WTC11 (cell line): ENCODE measurements at places on chromosomes 12 and 14. TPM values are rescaled to one million over a fixed set of nuclear protein-coding genes. Genes with fewer than 3 reads are reported as not detected.

The KLHDC1 gene
- total RNA-seq, result 0.16 TPM in 1 of 3 replicates, not detected in the others

The CLEC2B gene
- 0.20 TPM in 1 of 3 replicates, not detected in the others for total RNA-seq

The PAH gene
- 4.0 to 9.8 TPM (median 5.7 TPM) in 3 replicates for total RNA-seq

The FGF6 gene
- not detected in 3 replicates for total RNA-seq

The MYO1A gene
- total RNA-seq, result 0.32 to 0.87 TPM (median 0.71 TPM) in 3 replicates
